ENCODE measurements at places on chromosomes 2 and 18.

- no peak for DNase-seq
Observed at GRCh38 chr18:58076052-58076451, 32.0 kb downstream of the NEDD4L start.

- DNase-seq = no peak
Observed at GRCh38 chr2:112686348-112687217, 34.2 kb upstream of the NT5DC4 start.

DNA sequence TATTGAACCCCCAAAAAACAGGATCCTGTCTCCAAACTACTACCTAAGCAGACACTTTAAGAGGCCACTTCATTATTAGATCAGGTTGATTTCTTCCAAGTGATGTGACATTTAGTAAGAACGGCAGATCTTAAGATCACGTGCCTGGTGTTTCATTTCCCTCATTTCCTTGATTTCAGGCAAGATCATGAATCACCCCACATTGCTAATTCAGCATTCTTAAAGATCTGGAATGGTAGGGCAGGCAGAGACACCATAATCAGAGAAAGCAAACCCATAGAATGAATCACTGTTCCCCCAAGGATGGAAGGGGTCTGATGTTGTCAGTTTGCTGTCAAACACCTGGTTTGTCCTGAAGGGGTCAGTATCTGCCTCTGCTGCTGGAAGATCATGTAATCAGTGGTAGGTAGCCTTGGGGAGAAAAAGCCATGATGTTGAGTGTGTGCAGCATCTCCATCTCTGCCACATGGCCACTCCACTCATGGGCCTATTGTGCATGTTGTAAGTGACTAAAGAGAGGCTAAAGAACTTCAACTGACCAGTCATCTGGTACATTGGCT is 133.9 kb downstream of the ARHGAP15 start:
- no peak for DNase-seq

DNA sequence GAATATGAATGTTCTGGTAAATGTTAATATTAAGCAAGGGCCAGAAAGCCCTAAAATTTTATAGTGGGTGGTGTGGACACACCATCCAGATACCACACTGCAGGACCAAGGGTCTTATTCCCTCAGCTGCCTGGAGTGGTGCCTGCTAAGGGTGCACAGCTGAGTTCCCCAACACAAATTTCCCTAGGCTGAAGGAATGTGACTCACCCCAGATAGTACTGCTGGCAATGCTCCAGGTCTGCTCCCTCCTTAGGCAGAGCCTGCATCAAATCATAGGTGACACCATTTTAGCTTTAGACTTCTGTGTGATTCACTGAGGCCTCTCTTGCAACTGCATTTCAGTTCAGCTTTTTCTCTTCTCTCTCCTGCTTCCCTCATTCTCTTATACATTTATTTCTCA is 321.1 kb downstream of the SATB2 start:
- peak; percentile 85 for DNase-seq

DNA sequence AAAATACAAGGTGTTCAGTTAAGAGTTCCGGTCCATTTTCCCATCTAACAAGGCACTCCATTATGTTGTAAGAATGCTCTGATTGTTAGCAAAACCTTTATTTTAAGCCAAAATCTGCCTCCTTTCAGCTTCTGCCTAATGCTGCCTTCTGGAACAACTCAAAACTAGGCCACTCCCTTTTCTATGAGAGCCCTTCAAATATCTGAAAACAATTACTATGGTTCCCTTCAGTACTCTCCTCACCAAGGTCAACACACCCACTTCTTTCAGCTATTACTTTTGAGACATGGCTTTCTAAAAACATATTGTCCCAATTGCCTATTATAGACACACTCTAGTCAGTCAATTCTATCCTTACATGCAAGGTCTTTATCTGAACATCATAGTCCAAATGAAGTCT is 429.4 kb downstream of the ERBB4 start:
- DNase-seq = no peak
